ENCODE measurements at places on chromosomes 4 and X.

- DNase-seq = no peak
Measured at GRCh38 chr4:146243141-146243882, 29.0 kb downstream of the REELD1 start.

GRCh38 chrX:74180716-74181115, 123.3 kb upstream of the ZCCHC13 start:
- DNase-seq = no peak

DNA sequence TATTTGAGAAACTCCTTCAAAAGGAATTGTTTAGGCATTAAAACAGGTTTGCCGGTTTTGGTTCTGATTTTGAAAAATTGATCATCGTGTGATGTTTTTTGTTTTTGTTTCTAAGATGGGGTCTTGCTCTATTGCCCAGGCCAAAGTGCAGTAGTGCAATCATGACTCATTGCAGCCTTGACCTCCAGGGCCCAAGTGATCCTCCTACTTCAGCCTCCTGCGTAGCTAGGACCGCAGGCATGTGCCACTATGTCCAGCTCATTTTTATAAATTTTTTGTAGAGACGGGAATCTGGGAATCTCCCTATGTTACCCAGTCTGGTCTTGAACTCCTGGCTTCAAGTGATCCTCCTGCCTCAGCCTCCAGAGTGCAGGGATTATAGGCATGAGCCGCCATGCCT, 35.0 kb downstream of the CLCN3 start:
- no peak for DNase-seq

DNA sequence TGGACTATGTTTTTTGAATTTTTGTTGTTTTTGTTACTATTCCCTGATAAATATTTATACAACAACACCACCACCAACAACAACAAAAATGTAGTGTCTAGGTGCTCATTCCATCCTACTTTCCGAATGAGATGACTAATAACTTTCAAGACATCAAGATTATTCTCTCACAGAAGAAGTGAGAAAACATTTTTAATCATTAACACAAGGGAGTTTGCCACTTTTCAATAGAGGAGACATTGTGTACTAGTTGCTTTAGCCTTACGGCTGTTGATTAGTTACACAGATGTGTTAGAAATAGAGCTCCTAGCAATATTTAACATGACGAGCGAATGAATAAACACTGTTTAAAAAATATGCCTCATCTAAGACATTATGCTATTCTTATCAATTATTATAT, 898.8 kb downstream of the C4orf33 start:
- no peak for DNase-seq

GRCh38 chr4:102268355-102268754, 76.9 kb downstream of the SLC39A8 start:
- DNase-seq = no peak

- DNase-seq = no peak
Measured at GRCh38 chr4:45082101-45082500, 355.7 kb upstream of the GNPDA2 start.

GRCh38 chr4:174265916-174266315, 17.6 kb downstream of the FBXO8 start:
- no peak for DNase-seq

GRCh38 chrX:24694825-24695224, 1.1 kb downstream of the POLA1 start:
- DNase-seq = no peak

DNA sequence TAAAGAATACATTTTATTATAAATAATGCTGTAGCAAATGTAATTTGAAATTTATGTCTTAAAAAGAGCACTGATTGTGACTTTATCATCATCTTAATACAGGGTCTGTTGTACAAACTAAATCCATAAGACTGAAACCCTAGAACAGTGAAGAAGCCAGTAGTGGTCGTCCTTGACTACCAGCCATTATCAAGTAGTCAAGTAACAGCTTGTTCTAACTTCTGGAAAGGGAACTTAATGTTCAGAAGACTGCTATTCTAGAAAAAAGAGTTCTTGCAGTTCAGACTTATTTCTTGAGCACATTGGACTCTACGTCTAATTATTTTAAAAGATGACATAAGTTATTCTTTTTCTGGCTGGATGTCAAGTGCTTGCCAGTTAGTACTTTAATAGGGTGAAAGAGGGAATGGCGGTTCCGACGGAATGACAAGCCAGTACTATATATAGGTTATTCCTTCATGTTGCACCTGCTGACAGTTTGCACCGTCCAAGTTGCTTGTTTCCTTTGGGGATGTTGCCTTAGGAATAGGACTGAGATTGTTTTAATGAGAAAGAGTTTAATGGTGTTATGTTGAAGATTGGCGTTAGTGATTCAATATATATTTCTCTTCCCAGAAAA, 109.9 kb downstream of the RAPGEF2 start:
- DNase-seq = no peak

DNA sequence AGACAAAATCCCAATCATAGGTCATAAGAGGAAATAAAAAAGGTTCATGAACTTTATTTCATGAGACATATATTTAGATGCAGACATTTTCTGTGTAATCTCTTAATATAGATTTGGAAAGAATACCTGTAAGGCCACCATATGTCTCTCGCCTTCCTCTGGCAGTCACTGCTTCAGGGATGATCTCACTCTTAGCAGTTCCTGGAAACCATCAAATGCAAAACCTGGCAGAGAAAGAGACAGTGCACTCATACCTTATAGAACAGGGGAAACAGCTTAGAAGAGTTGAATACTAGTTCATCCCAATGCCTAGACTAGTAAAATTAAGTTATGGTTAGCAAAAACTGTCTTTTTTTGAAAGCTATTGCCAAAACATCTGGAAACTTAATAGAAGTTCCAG, 243.3 kb downstream of the GASK1B start:
- DNase-seq = no peak

DNA sequence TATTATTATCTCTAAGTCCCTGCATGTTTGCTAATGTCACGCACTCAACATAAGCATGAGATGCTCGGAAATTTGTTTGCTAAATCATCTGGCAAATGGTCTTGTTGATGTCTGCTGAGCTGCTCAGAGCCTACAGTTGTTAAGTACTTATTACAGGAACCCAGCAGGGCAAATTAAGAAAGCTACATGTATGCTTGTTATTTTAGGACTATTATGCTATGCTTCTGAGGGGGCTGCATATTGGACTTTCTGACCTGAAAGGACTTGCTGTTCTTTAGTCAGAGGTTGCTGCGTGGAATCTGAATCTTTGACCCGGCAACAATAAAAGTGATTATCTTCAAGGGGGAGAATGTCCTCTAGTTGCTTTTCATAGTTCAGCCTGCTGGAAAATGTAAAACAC, 36.3 kb upstream of the TENM3 start:
- DNase-seq = no peak

DNA sequence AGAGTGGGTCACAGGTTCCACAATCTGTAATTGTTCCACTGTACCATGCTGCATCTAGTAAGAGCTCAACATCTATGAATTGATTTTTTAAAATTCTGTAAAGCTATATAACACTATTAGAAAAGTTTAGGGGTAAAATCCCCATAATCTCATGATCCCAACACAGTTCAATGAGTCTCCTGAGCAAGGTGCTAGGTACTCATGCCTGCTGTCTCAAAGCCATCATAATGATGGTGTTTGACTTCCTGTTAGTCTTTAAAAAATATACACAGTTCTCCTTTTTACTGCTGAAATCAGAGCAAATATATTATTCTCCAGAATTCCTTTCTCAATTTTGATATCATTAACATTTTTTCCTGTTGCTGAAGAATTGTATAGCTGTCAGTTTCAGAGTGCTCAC, 55.9 kb downstream of the SH3BGRL start:
- DNase-seq = no peak

- no peak for DNase-seq
Measured at GRCh38 chrX:120367402-120368109, 5.7 kb downstream of the ATP1B4 start.

- DNase-seq = no peak
Measured at GRCh38 chrX:148938348-148938747, 437.9 kb downstream of the AFF2 start.

- DNase-seq = no peak
Measured at GRCh38 chr4:1408418-1408817, 2.2 kb upstream of the NKX1-1 start.

DNA sequence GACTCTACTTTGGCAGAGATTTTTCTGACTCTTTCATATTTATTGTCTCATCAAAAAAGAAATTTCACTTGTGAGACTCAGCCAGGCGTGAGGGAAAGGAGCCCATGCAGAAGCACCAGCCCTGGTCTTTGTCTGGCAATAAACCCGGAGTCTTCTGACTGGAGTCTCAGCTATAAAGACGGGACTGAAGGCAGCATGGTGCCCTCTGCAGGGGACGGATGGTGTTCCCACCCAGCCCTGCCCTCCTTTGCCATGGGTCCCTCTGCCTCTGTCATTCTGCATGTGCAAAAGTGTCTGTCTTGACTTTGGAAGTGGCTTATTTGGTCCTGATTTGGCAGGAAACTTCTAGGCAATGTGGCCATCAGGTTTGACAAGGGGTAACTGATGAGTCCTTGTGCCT, 14.2 kb downstream of the ZNF185 start:
- no peak for DNase-seq

- DNase-seq = no peak
Measured at GRCh38 chr4:7854697-7855370, 84.8 kb downstream of the AFAP1 start.

DNA sequence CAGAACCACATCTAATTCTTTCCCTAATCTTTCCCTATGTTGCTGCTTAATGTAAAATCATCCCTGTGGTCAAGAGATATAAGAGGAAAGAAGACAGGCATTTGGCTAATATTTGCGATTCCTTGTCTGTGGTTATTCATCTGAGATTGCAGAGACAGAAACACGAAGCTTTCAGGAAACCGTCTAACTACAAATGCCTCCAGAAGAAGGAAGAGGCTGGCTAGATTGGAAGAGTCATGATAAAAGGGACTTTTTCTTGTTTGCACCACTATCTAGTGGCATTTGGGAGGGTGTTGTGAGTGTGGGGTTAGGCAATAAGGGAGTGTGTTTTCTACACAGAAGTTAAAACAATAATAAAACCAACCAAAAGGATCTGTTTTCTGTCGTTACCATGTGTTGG, 43.9 kb downstream of the TMEM154 start:
- no peak for DNase-seq

- DNase-seq = no peak
Measured at GRCh38 chrX:39514801-39515200, 583.0 kb downstream of the BCOR start.

- DNase-seq = no peak
Measured at GRCh38 chrX:109886122-109886761, 116.7 kb upstream of the TMEM164 start.

- DNase-seq = no peak
Measured at GRCh38 chrX:44770121-44770520, 73.7 kb upstream of the DUSP21 start.

- DNase-seq = peak; percentile 17
Measured at GRCh38 chrX:100648458-100649417, 4.7 kb downstream of the SRPX2 start.

GRCh38 chr4:120814886-120815285, 107.6 kb downstream of the PRDM5 start:
- DNase-seq = no peak

- DNase-seq = no peak
Measured at GRCh38 chrX:20829665-20830491, 544.3 kb upstream of the CNKSR2 start.

DNA sequence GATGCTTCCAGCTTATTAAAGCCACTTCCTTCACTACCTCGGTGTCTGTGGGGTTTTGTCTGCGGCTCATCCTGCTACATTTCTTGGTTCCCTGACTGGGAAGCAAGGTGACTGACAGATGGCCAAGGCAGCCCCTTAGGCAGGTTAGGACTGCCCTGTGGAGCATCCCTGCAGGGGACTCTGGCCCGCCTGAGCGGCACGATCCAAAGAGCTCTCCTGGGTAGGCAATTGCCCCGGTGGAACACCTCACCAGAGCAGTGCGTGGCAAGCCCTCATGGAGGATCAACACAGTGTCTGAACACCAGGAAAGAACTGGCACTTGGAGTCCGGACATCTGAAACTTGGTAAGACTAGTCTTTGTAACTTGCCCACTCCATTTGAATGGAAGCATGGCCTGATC, 1143.4 kb downstream of the ARAP2 start:
- no peak for DNase-seq

GRCh38 chr4:27318740-27319139, 458.1 kb downstream of the STIM2 start:
- DNase-seq = peak; percentile 20

GRCh38 chrX:18676470-18676869, 4.6 kb upstream of the RS1 start:
- no peak for DNase-seq

GRCh38 chr4:113707048-113707447, 54.5 kb downstream of the CAMK2D start:
- DNase-seq = no peak

GRCh38 chr4:174946246-174946645, 28.1 kb downstream of the ADAM29 start:
- DNase-seq = no peak

- no peak for DNase-seq
Measured at GRCh38 chr4:141731481-141731880, 95.1 kb downstream of the IL15 start.

DNA sequence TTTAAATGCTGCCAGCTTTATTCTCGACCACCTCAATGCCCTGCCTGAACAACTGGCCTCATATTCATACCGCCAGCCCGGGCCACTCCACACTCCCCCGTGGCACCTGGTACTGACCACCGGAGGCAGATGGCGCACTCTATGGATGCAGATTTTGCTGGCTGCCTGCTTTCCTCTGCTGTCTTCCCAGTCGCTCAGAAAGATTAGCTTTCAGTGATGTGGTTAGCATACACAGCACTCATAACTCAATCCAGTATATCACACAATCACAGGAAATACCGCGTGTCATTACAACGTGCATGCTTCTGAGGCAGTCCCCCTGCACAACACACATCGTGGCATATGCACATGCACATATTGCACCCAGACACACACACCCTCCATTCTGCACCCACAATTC, 147.2 kb upstream of the BCOR start:
- no peak for DNase-seq

DNA sequence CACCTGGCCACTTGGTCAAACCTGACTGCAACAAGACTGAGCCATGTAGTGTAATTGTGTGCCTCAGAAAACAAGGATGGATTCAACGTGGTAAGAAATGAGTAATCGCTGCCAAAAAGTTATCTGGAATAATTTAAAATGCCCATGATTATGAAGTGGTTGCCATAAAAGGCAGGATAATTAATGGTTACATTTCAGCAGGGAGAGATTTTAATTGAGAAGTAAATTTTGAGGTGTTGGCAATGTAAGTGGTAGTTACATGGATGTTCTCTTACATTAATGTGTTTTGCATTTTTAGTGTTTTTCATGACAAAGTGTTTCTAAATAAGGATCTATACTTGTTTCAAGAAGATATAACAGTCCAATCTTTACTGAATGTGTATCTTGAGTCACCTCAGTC, 15.7 kb downstream of the HAUS3 start:
- no peak for DNase-seq

DNA sequence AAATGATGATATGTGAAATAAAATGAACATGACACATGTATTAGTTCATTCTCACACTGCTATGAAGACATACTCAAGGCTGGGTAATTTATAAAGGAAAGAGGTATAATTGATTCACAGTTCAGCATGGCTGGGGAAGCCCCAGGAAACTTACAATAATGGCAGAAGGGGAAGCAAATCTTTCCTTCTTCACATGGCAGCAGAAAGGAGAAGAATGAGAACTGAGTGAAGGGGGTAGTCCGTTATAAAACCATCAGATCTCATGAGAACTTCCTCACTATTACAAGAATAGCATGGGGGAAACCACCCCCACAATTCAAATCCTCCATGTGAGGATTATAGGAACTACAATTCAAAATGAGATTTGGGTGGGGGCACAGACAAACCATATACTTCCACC, 243.9 kb upstream of the GYPA start:
- no peak for DNase-seq

GRCh38 chrX:85244450-85245211, 840 bp downstream of the ZNF711 start:
- DNase-seq = peak; percentile 2

- no peak for DNase-seq
Measured at GRCh38 chr4:81870275-81870674, 398.6 kb upstream of the RASGEF1B start.

Data from T47D (cell line).